ENCODE measurements at places on chromosomes 11 and 22.

DNA sequence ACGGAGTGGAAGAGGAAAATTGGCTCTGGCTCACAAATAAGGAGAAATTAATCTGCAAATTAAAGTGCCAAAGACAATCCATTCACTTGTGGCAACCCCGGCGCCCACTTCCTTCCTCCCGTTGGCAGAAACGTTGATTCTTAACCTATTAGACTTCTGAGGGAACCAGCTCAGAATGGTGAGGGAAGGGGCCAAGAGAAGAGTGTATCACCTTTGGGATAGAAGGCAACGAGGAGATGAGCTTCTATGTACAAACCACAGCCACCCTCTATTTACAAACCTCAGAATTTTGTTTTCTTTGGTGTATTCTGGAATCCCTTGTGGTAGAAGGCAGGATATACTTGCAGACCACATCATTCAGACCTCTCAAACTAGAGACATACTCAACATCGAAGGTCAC is 1.1 kb downstream of the MB start:
- DNase-seq: no peak

DNA sequence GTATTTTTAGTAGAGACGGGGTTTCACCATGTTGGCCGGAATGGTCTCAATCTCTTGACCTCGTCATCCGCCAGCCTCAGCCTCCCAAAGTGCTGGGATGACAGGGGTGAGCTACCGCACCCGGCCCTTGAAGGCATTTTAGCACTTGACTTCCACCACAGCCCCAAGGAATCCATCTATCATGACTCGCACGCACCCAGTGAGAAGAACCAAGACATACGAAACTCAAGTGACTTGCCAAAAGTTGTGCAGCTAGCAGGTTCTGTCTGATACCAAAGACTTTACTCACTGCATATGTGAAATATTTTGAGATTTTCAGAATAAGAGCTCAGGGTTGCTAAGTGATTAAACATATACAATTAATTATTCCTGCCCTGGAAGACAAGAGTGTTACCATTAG is 21.0 kb downstream of the FLI1 start:
- DNase-seq: peak; percentile 30

DNA sequence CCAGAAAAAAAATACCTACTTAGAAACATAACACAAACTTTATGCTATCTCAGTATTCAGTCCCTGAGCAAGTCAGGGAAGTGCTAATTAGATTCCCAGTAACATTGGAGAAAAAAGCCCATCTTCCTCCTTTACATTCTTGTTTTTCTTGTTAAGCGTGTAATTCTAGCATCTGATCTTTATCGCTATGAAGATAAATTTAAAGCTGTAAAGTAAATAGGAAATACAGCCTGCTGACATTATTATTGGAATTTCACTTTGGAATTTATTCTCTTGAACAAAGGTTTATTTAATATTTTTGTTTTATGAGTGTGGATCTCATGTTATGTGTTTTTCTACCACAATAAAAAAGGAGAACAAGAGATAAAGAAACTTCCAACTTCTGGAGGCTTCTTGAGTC is 13.9 kb downstream of the ALKBH3 start:
- DNase-seq: no peak

GRCh38 chr22:42805016-42805997 is 51.8 kb downstream of the ARFGAP3 start:
- DNase-seq: no peak

- DNase-seq: peak; percentile 87
Observed at GRCh38 chr11:118530683-118531596, at the start of gene TMEM25. TSS of gene TMEM25 (plus strand) at chr11:118531192. CDS start at chr11:118531802, 610 bp downstream.

GRCh38 chr11:57778318-57779037 is 16.9 kb downstream of the CTNND1 start:
- no peak for DNase-seq

- no peak for DNase-seq
Observed at GRCh38 chr11:113267493-113267892, 46.9 kb upstream of the TTC12 start.

DNA sequence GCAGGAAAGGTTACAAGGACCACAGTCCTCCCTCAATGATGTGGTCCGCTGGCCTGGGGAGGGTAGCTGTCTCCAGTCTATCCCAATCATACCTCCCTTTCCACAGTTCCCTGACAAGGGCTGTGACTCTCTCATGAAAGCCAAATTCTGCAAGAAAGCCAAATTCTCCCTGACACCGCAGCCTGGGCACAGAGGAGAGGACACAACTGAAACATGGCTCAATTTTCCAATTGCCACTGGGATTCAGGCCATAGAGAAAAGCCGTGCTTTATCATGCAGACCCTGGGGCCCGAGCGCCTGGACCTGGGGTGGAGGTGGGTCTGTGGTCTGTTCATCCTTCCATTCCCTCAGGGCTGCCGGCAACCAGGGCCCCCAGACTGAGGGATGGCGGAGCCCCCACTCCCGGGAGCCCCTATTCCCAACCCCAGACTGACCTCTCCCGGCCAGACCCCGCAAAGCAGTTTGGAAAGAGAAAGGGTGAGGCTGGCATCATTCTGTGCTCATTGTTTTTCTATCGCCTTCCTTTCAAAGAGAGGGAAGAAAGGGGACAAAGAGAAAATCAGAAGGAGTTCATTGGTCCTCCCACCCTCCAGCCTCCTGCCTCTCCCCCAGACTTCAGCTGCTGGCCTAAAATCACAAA is 239.5 kb downstream of the BUD13 start:
- DNase-seq: no peak

- DNase-seq: no peak
Observed at GRCh38 chr11:89545691-89546090, 54.5 kb upstream of the NOX4 start.

DNA sequence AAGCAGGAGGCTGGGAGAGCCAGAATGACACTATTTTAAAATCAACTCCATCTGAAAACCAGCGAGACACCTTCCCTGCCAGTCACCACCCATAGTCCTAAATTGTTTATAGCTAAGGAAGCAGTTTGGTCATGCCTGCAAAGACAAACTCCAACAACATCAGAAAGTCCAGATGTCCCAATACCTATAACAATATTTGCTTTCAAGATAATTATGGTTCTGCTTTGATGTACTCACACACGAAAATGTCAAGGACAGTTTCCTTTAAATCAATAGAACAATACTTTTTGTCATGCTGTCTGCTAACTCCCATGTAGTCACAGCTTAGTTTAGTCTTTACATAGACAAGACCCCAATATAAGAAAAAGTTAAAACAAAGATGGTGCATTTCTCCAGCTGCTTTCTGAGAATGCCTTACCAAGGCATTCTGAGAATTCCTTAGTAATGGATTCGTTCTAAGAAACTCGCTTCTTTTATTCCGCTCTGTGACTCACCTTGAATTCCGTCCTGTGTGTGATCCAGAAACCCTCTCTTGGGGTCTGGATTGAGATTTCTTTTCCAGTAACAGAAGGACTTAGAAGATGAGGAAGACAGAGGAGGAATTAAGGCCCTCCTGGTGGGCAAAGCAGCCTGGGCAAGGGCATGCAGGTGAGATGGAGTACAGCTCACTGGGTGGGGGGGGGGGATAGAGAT is 9.6 kb upstream of the SCGB2A2 start:
- DNase-seq: no peak

GRCh38 chr11:132493801-132494200 is 1038.5 kb downstream of the OPCML start:
- no peak for DNase-seq

DNA sequence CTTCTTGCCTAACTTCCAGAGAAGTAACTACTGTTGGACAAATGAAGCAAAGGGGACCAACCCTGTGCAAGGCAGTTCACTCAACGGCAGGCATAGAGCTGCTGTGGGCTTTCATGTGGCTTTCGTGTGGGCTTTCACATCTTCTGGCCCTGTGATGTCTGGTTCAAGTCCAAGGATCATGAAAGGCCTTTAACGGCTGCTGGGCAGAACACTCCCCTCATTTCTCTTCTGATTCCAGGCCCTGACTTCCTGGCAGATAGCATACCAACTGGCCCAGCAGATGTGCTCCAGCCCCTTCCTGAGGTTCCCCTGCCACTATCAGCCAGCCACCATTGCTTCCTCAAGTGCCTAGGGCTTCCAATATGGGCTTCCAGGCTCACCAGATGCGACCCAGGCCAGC is 28.7 kb upstream of the CTR9 start:
- DNase-seq: no peak

GRCh38 chr11:64844330-64845128 is at the start of gene CDC42BPG:
TSS of gene CDC42BPG (minus strand) at chr11:64844653. CDS start at chr11:64844569, 84 bp downstream.
- DNase-seq: peak; percentile 80

DNA sequence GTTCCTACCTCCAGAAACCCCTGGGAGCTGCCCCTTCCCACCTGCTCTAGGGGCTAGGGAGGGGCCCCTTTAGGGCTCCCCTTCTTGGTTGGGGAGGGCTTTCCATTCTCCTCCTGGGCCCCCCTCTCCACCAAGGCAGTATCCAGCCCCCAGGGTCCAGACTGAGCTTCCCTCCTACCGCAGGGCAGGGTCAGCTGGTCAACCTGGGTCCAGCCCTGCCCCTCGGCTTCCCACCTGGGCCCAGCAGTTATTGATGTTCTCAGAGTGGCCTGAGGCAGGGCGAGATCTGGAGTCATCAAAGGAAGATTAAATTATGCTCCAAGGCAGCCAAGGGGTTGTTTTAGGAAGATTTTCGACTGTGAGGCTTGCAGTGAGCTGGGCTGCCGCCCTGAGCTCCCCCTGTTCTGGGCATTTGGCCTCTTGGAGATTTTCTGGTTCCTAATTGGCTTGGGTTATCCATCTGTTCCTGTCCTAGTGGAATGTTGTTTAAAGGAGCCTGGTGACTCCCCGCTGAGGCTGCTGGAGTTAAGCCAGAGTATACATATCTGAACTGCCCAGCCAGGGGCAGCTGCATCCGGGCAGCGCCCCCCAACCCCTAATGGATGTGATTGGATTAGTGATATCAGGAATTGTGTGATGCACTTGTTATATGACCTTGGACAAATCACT is 1.8 kb upstream of the SLC22A8 start:
- no peak for DNase-seq

GRCh38 chr22:22877523-22878210 is 9.9 kb upstream of the IGLL5 start:
- peak; percentile 80 for DNase-seq

- DNase-seq: no peak
Observed at GRCh38 chr22:44549701-44550100, 51.7 kb upstream of the RTL6 start.

GRCh38 chr11:92829671-92830070 is 139.8 kb upstream of the MTNR1B start:
- DNase-seq: no peak

DNA sequence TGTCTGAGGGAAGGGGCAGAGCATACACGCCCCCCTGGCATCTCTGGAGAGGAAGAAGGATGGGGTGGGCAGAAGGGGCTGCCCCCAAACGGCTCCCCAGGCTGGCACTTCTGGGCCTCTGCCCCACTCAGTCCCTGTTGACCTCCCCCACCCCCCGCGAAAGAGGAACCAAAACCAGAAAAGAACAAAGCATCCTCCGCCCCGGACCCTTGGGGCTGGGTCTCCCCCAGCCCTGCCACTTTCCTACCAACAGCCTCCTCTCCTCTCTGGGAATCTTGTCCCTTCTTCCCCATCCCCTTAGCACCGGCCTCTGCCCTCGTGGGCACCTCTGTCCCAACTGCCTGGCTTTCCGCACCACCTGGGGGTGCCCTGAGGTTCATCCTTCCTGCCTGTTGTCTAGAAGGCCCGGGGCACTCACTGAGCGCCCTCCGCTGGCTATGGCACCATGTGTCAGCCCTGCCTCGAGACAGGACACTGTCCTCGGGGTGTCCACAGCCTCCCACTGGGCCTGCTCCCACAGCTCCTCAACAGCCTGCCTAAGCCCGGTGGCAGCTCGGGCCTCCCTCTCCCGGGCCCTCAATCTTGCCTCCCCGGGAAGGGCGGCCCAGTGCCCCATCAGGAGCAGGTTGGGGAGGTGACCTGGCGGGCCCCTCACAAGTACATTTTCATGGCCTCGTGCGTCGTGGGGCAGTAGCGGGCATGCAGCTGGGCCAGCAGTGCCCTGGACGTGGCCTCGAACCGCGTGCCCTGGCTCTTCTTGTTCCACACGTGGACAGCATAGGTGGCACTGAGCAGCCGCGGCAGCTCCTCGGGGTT is 28.2 kb downstream of the A4GALT start:
- DNase-seq: no peak

DNA sequence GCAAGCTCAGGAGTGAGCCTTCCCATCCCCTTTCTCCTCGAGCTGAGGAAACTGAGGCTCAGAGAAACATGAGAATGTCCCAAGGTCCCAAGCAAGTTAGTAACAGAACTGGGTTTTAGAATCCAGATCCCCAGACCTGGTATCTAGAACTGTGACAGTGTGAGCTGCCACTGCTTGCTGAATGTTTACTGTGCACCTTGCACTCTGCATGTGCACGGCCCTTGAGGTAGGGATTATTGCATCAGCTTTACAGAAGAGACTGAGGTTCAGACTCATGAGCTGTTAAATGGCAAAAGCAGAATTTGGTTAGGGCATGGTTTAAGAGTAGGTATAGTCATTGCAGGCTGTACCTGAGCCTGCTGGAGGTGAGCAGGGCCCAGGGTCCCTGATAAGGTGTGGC is 3.8 kb upstream of the MPPED1 start:
- no peak for DNase-seq

Measured in activated T-cell treated with anti-CD3 and anti-CD28 coated beads, Interleukin-2, amount 50 U/mL, for 48 hours (primary cell).